ENCODE measurements at places on chromosomes 3 and 15.

GRCh38 chr3:195829897-195830254 is 18.1 kb upstream of the MUC4 start:
- DNase-seq: no peak

GRCh38 chr3:159832024-159832423 is 156.6 kb upstream of the IL12A start:
- no peak for DNase-seq

GRCh38 chr3:125019271-125019670 is 36.5 kb downstream of the HEG1 start:
- DNase-seq: no peak

DNA sequence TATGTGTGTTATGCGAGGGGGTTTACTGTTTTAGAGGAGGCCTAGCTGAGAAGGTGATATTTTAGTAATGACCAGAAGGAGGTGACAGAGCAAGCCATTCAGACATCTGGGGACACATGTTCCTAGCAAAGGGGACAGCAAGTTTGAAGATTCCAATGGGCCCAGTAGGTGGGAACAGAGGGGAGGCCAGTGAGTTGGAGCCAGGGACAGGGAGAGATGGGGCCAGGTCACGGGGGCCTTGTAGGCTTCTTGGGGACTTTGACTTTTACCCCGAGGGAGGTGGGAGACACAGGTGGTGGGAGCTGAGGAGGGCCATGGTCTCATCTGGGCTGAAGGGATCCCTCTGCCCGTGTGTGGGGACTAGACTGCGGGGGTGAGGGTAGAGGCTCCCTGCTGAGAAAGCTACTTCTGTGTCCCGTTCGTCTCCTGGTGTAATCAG is 72.5 kb downstream of the MGLL start:
- DNase-seq: no peak

- no peak for DNase-seq
These were observed 7.2 kb downstream of the BRK1 start for GRCh38 chr3:10122724-10123123.

GRCh38 chr3:4950351-4950784 is 28.9 kb upstream of the BHLHE40 start:
- no peak for DNase-seq

DNA sequence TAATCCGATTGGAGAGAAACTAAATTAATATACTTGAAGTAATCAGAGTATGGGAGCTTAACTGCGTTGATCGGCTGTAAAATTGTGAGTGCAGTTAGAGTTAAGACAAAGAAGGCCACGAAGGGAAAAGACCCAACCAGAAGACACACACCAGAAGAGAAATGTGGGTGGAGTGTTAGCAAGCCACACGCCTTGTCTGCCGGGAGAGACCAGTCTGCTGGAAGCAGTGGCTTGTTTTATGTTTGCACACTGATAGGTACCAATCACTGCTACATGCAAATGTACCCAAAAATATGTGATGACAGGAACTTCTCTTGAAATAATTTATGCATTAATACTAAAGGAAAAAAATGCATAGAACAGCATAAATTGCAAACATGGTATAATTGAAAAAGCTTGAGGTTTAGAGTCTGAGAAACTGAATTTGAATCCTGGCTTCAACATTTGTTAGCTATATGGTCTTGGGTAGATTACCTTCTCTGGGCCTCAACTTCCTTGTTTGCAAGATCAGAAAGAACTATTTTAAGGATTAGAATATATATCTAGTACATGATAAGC is 23.1 kb downstream of the EEFSEC start:
- no peak for DNase-seq
